ENCODE measurements at places on chromosomes 5 and 9.

DNA sequence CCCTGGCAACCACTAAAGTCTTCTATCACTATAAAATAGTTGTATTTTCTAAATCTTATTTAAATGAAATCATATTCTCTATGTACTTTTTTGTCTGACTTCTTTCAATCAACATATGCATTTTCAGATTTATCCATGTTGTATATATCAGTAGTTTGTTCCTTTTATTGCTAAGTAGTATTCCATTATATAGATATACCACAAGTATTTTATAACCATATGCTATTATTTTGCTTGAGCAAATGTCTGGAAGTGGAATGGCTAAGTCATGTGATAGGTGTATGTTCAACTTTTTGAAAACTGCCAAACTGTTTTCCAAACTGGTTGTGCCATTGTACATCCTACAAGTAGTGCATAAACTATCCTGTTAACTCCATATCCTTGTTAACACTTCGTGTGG, 131.1 kb downstream of the CWC27 start:
- no peak for DNase-seq

- DNase-seq = no peak
Observed at GRCh38 chr5:61160497-61160896, 1.8 kb downstream of the SMIM15 start.

DNA sequence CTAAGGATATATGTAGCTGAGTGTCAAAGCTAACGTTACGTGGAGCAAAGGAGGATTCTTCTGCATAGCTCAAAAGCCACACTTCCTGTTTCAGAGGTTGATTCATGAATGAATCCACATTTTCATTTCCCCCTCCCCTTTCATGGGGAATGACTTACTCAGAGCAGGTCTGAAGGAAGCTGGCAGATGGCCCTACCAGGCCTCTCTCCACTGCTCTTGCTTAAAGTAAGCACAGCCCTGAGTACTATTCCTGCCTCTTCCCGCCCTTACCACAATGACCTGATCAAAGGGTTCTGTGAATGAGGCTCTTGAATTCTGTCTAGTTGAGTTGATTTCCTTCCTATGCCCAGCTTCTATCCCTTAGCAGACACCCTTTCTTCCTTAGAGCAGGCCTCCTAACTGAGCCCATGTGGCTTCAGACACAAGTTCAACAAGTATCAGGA, 6.3 kb downstream of the IGIP start:
- DNase-seq = peak; percentile 85

GRCh38 chr5:130116462-130116861, 212.2 kb downstream of the CHSY3 start:
- no peak for DNase-seq

DNA sequence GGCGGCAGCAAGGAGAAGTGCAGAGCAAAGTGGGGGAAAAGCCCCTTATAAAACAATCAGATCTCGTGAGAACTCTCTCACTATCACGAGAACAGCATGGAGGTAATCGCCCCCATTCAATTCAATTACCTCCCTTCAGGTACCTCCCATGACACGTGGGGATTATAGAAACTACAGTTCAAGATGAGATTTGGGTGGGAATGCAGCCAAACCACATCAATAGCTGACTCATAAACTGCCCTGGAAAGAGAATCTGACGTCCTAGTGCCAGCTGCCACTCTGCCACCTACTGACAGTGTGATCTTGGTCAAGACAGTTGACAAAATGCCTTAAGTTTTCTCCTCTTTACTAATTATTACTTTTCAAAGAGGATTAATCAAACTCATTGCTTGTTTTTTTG, 128.3 kb downstream of the GPBP1 start:
- DNase-seq = no peak

DNA sequence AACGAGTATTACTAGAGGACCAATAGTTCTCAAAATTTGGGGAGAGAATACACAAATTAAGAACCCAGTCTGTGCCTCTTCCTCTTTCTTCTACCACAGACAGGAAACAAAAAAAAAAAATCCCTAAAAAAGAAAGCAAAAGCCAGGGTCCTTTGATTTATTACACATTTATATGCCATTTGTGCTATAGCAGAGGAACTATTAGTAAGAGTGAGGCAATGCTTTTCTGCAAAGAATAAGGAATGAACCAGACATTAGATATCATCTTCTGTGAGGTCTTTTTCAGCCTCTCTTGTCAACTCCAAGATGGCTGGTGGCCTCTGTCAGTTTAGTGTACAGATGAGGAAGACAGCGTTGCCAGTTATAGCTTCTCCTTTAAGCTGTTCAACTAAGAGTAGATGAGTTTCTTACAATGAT, 127.6 kb downstream of the RFX3 start:
- DNase-seq = no peak

GRCh38 chr5:72464071-72464470, 43.1 kb downstream of the ZNF366 start:
- DNase-seq = no peak

DNA sequence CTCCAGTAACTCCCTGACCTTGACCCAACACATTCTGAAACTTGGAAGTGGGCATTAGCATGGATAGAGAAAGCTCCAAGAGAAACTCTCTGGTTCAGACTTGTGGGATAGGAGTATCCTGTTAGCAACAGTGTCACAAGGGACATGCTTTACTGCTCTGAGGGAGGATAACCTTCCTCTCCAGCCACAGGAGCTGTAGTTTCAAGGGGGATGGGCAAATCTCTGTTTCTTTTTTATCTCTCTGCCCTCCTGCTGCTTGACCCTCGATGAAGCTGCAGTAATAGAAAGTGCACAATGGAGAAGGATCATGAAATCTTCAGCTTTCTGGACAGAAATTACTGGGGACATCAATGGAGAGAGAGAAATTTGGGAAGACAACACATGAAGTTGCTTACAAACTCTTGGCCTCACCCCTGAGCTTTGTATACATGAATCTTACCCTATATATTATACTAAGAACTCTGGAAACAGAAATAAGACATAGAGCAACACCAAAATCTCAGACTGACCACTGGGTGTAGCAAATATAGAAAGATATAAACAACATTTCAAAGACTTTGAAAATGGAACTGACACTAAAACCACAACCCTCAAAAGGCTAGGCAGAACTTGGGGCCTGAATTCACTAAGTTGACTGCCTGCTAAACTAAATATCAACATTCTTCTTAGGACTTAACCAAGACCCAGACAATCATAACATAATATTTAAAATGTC, 471.0 kb upstream of the MEF2C start:
- no peak for DNase-seq

DNA sequence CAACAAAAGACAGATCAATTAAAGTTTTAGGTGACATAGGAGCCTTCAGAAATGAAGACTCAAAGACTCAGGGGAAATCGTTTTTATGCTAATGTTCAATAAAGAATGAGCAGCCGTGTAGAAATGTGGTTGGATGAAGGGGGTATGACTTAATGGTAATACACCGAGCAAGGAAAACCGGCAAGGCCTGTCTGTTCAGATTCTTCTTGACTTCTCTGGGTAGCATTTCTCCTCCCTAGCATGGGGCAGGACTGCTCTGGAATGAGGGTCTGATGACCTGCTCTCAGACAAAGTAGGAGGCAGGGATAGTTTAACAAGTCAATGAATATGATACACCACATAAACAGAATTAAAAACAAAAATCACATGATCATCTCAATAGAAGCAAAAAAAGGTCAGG, 487.4 kb downstream of the ZNF608 start:
- DNase-seq = no peak

- DNase-seq = no peak
Observed at GRCh38 chr5:171162596-171162995, 146.5 kb upstream of the TLX3 start.

DNA sequence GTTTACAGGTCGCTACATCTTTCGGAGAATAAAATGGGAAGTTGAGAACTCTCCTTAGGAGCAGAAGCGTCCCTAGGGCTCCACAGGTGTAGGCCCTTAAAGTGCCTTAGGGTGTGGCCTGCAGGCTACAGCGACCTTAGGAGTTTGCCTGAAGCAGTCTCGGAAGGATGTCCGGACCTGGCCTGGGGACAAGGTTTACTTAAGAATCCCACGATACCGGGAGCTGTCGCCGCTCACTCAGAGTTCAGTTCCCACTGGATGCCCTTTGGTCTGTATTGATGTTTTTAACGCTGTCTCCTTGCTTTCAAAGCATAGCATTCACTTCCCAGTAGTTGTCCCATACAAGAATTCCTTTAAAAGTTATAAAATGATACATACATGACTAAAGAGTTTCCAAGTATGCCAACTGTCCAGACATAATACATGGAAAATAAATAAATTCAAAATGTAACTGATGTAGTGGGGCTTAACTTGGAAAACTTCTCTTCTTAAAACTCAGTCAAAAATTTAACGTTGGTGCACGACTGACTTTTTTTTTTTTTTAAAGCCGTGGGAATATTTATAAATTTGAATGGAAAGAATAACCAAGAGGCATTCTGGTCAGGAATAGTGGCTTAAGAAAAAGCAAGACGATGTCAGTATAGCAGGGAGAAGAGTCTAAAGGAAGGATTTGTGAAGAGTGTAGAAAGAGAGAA, 848 bp downstream of the RAD50 start:
- DNase-seq = no peak

Measured in fibroblast of skin of left quadriceps (primary cell).